HEK293T (cell line): ENCODE measurements at places on chromosomes 7 and 10.

DNA sequence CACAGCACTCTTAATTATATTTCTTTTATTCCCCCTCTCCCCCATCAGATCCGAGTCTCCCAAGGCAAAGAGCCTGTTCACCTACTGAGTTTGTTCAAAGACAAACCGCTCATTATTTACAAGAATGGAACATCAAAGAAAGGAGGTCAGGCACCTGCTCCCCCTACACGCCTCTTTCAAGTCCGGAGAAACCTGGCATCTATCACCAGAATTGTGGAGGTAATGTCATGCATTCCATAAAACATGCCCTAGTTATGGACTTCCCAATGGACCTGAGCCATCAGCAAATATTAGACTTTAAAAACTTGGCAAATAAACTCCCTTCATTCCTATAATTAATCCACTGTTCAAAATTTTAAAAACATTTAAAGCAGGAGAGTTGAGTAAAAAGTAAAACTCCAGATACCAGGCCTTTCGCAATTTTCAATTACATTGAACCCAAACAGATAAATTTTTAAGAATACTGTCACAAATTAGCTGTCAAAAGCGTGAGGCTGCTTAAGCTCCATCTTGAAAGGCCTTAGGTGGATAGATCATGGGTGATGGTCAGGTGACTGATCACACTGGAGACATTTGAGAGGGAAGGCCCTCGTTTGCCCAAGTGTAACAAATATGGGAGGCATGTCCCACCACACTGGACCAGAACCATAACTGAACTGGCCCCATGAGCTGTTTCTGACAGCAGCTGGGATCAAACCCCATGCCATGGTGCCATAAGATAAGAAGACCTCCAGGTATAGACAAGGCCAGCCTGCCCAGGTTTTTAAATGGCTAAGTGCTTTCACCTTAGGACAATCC is 46.9 kb upstream of the ARL4A start:
- DNase-seq: no peak

DNA sequence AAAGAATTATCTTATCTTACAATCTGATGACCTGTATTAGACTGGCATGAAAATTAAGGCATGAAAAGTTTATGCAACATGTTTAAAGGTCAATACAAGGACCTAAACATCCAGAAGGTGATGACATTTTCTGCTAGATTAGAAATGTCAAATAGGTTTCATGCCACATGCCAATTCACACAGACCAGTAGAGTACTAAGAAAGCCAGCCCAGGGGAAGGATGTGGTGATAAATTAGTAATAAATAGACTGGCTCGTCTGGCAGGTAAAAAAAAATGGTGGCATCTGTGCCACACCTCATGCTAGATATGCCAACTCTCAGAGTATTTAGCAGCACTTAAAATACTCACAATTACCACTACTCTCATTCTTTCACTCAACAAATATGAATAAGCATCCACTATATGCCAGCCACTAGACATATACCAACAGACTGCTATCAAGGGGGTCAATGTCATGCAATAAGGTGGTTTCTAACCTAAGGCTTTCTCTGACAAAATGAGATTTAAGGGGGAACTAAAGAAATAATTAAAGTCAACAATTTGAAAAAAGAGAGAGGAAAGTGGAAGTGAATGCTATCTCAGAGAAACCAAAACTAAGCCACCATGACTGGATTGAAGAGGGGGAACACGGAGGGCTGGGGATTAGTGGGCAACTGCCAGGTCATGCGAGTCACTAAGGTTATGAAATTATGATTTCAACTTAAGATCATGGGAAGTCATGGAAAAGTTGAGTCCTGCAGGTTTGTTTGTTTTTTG is 83.5 kb downstream of the SGMS1 start:
- DNase-seq: no peak

- DNase-seq: no peak
These were observed 19.8 kb upstream of the ATE1 start for GRCh38 chr10:121947343-121948330.

DNA sequence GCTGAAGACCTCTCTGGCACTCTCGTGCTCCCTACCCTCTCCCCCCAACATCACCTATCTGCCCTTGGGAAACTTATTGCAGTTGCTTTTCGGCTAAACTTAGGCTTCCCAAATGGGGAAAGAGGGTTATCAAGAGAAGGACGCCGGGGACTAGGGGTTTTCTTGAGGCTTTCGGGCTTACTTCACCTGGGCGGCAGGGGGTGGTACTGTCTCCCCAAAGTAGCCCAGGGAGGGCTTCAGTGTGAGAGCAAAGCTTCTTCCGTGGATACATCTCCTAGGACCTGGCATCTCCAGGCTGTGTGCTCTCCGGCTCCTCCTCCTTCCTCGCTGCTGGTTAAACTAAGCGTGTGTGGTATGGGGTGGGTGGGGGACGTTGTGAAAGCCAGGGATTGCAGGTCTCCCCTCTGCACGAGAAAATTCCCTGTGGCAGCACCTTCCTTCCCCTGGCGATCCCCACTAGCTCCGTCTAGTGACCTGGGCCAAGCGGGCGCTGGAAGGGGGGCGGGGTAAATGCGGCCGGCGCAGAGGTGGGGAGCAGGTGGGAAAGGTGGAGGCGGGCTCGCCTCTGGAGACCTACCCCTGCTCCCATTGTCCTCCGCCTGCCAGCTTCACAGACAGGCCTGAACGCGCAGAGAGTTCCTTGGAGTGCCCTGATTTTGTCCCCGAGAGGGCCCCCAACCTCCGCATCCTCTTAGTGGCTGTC is 1.1 kb downstream of the PLXDC2 start:
- DNase-seq: peak; percentile 15

DNA sequence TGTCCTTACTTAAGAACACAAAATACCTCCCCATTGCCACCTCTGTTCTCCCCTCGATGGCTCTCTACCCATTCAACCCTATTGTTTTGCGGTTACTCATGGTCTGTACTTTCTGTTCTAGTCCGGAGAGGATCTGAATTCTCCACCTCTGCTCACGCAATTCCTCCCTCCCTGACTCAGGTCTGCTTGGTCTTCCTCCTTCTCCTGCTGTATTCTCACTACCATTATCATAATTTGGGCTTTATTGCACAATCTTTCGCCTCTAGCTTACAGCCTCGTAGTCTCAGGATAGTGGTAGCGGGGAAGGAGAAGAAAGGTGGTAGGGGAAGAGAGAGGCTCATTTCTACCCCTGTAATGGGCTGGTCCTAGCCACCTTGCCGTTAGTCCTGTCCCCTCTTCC is 35.4 kb upstream of the FAM180A start:
- no peak for DNase-seq

DNA sequence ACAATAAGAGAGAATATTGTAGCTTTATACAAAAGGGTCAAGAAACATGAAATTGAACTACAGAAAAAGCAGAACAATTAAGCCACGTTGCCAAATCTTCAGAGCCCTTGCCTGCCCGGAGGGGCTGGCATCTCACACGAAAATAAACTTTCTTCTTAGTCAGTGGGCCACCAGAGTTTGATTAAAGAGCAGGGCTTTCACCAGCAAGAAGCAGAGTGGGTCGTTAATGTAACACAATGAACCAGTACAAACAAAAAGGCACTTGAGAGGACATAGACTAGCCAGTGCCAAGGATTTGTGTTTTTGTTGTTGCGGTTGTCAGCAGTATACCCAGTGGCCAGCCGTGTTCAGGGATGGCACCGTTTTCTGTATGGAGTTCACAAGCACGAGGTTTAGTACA is 155.4 kb downstream of the NRP1 start:
- no peak for DNase-seq

DNA sequence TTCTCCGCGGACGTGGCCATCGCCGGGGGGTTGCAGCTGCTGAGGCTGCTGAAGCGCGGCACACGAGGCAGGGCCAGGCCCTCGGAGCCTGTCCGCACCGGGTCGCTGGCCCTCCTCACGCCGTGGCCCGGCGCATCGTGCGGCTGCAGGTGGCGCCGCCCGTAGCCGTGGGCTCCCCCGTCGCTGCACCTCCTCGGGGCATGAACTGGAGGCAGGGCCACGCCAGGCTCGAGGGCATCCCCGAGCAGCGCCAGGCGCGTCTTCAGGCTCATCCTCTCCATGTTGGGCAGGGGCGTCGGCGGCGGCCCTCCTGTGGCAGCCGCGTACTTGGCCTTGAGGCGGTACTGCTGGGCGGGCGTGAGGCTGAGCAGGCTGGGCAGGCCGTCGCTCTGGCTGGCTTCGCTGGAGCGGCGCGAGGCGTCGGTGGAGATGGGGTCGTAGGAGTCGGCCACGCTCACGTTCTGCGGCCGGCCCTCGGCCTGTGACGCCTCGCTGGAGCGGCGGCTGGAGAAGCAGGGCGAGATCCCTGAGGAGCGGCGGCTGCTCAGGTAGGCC is 263.1 kb upstream of the INHBA start:
- no peak for DNase-seq
